Amniotic epithelial cell (primary cell): ENCODE measurements at places on chromosomes 16 and 17.

DNA sequence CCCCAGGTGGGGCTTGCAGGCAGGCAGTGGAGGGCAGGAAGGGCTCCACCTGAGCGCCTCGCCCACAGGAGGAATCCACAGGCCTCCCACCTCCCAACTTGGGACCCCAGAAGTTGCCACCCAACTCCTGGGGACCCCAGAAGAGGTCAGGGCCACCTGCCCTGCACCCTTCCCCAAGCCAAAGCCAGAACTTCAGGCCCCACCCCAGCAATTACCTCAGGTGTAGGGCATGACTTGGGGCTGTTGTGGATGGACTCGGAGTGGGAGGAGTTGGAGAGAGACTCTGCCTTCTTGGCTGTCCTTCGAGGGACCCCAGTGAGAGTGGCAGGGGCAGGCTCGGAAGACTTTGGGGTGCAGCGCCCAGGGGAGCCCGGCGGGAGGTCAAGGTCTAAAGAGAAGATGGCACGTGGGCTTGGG, 10.5 kb downstream of the TSPOAP1 start:
- no peak for DNase-seq

GRCh38 chr17:67679225-67679624, 38.5 kb upstream of the NOL11 start:
- DNase-seq, result no peak

GRCh38 chr17:42780851-42781638, 635 bp downstream of the WNK4 start:
- DNase-seq, result no peak

DNA sequence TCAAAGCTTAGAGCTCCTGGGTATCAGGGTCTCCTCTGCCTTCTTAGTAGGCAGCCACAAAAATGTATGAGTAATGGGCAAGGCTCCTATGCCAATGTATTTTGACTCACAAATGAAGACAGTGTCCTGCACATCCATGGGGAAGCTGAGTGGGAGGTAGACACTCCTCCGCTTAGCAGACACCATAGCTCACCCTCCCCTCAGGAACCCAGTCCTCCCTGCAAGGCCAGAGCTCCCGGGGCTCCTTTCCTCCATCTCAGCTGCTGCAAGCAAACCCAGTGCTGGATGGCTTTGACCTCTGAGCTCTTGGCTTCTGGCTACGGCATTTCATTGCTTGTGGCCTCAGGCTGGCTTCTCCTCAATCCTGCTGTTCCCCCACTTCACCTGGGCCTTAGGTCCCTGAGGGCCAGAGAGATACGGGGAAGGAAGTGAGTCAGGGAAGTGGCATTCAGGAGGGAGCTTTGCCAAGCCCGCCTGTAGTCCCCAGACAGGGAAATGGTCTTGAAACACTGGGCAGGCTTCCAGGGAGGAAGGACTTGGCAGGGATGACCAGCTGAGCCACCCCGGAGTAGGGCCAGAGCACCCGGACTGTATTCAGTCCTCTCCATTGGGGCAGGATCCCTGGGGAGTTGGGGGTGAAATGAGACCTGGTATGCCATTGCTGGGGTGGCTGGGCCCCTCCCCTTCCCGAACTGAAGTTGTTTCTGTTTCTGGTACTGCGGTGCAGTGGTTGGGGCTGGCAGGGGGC, 4.5 kb downstream of the ABCC3 start:
- peak; percentile 99 for DNase-seq

DNA sequence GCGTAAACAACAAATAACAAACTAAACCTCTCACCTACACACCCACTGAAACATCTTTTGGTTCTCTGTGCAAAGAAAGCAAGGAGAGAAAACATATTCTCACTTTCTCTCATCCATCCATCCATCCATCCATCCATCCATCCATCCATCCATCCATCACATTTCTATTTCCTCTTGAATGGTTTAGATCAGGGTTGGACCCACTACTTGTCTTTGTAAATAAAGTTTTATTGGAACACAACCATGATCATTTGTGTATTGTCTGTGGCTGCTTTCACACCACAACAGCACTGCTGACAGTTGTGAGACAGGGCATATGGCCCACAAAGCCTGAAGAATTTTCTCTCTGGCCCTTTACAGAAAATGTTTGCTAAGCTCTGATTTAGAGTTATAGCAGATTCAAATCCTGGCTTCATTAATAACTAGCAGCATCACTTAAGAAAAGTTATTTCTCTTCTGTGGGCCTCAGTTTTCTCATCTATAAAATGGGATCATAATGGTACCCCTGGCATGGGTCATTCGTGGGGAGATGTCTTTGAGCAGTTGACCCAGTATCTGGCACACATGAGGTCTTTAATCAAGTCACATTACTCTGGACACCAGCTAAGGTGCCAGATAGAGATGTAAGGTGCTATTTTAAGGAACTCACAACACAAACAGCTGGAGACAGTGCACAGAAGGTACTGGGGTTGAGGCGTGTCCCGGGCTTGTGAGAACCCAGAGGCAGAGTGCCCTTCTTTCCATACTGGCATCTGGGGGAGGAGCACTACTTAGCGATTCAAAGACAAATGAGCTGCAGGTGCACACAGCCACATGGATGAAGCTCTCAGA, 146.3 kb downstream of the CMIP start:
- no peak for DNase-seq

DNA sequence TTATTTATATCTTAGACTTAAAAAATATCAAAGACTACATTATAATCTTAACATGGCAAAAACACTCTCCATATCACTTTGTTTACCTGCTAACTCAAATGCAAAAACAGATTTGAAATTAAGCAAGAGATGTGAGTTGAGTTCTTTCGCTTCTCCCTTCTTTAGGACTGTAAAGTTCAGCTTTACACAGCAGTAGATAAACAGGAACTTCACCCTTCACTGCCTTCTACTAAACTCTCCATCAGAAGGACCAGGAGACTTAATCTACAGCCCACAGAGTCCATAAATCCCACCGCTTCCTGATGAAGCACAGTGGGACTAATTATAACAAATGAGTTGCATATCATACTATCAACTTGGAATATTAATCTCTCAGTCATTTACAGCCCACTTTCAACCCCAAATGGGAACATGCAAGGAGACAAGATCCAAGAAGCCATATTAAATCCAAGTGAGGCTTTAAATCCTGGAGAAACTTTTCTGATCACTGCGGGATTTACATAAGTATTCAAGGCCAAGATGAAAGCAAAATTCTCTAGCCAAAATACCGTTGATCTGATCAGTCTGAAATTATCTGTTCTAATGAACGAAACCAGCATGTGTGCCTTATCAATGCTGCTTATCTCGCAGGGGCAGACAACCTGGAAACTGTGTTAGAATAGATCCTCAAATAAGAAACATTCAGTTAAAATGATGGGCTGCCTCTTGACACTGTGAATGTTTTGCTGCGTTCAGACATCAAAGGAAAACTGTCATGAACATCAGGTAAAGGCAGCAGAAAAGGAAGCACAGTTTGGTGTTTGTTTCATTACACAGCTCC, 1.6 kb downstream of the AMFR start:
- DNase-seq, result no peak

- no peak for DNase-seq
Observed at GRCh38 chr17:83079766-83080578, 563 bp downstream of the METRNL start.

- DNase-seq, result peak; percentile 80
Observed at GRCh38 chr17:48052956-48053757, 5.0 kb downstream of the NFE2L1 start.

DNA sequence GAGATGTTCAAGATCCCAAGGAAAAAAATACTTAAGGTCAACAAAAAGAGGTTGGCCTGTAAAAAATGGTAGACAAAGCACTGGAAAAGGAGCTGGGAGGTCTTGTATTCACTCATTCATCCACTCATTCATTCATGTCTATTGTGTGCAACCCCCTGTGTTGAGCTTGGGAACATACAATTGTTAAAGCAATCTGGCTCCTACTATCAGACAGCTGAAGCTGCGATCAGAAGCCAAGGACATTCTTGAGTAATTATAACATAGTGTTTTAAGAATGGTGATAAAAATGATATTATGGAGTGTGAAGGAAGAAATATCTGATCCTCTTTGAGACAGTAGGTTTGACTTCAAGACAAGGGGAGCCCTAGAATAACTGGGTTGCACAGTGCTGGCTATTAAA, 693.4 kb downstream of the TOX3 start:
- no peak for DNase-seq

GRCh38 chr16:50692644-50692998, 785 bp upstream of the NOD2 start:
- no peak for DNase-seq

GRCh38 chr17:82230609-82231311, 1.9 kb downstream of the SLC16A3 start:
- peak; percentile 82 for DNase-seq

DNA sequence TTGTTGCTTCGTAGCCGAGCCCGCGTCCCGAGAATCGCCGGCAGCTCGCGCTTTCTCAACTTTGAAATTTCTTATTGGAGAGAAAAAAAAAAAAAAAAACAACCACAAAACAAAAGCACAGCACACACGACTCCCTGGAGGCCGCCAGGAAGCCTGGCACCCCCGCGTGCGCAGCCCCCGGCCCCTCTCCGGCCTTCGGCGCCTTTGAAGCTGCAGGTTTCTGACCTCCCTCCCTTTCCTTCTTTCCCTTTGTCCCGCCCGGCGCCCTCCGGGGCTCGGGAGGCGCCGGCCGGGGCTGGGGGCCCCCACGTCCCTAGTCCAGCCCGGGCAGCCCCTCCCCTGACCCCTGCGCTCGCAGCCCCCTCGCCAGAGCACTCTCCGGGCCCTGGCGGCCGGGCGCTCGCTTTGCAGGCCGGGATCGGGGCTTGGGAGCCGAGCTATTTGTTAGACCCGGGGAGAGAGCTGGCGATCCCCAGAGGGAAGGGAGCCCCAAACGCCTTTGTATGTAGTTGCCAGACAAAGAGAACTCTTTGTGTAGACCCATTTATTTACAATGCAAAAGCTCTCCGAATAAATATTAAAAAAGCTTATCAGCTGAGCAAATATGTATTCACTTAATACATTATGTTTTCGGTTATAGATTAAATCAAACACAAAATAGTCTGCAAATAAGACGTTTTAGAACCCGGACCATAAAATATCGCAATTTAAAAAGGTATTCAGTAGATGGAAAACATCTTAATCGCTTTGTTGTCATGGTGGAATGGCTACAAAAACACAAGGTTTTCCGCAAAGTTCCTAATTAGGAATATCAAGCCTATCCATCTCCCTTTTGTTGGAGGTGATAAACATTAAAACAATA, 2.3 kb downstream of the BAHCC1 start:
- peak; percentile 65 for DNase-seq

DNA sequence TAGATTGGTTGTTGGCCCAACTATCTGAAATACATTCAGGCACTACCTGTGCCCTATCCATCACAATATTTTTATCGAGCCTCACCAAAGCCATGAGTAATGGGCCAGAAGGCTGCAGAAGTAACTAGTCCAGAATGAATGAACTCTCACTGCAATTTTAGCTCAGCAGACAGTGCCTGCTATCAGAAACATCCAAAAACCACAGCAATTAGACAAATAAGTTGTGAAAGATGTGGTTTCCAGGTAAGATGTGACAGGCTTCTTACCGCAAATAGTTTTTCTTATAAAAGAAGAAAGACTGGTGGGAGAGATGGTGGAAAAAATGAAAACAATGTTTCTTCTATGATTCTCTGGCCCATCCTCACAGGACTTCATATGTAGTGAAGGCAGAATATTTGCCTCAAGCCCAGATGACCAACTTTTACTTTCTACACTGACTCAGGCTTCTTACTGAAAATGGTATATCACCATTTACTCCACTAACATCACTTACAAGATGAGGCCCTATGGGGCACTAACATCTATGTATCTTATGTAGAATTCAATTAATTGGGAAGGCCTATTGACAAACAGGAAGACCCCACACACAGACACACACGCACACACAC, 9.8 kb upstream of the RFFL start:
- DNase-seq, result no peak

GRCh38 chr17:48642059-48642842, 16.1 kb upstream of the HOXB9 start:
- no peak for DNase-seq

GRCh38 chr16:72172105-72173034, at the start of gene PMFBP1:
PMFBP1 (minus strand) TSS chr16:72172155; CDS start chr16:72171208, 947 bp downstream.
- peak; percentile 87 for DNase-seq

DNA sequence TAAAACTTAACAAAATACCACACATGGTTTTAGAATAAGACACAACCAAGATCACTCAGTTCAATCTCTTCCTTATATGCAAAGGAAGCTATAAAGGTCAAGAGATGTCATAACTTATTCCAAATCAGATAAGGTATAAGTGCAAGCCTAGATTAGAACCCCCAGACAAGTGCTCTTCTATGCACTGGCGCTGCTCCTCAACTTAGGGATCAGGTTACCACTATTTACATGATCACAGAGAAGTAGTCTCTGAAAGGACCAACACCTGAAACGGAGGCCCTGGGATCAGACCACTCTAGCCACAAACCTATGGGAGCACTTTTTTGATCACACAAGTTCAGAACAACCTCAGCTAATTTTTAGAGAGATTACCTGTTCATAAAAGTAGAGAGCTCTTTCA, 16.6 kb downstream of the COPS3 start:
- no peak for DNase-seq

DNA sequence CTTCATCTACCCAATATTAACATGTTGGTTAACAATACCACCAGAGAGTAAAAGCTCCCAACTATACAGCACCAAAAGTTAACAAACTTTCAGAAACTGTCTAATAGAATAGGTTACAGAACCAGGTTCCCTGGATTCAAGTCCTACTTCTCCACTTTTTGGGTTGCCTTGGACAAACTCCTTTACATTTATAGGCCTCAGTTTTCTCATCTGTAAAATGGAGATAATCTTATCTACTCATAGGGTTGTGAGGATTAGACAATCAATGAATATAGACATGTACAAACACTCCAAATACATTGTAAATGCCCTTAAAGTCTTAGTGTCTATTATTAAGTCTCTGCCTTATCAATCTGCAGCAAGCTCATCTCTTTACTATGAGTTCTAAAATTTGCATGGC, 435.2 kb downstream of the ZFHX3 start:
- no peak for DNase-seq

DNA sequence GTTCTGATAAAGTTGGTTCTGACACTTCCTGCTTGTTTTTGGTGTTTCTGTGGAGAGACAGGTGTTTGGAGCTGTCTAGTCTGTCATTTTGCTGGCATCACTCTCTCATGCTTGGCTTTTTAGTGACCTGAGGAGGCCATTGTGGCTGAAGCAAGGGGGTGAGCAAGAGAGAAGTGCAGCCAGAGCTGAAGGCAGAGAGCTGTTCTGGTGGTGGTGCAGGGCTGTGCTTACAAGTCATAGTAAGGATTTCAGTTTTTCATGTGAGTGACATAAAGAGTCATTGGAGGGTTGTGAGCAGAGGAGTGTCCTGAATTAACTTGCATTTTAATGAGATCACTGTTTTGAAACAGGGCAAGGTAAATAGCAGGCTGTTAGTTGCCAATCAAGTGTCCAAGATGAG, 97.5 kb downstream of the CHD9 start:
- DNase-seq, result no peak

DNA sequence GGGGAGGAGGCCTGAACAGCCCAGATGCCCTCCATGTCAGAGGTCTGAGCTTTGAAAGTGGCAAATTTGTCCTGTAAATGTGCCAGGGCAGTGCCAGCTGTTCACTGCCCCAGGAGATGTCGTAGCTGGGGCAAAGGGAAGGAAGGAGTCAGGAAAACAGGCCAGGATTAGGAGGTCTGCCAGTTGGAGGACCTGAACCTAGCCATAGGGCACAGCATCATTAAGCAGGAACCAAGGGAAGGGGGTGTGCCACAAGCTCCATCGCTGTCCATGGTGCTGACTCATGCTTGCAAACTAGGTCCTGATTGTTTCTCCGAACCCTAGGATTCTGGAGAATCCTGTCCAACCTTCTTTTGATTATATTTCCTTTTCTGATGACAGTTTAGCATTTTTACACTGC, 124.2 kb downstream of the TMEM132E start:
- peak; percentile 3 for DNase-seq

- peak; percentile 61 for DNase-seq
Observed at GRCh38 chr17:77467521-77467920, 326.8 kb downstream of the SEC14L1 start.

GRCh38 chr17:6323626-6324356, 111.1 kb downstream of the AIPL1 start:
- DNase-seq, result no peak
